ENCODE measurements at places on chromosomes 12 and 14.

GRCh38 chr12:125386652-125387051 is 321.4 kb downstream of the AACS start:
- DNase-seq = no peak

DNA sequence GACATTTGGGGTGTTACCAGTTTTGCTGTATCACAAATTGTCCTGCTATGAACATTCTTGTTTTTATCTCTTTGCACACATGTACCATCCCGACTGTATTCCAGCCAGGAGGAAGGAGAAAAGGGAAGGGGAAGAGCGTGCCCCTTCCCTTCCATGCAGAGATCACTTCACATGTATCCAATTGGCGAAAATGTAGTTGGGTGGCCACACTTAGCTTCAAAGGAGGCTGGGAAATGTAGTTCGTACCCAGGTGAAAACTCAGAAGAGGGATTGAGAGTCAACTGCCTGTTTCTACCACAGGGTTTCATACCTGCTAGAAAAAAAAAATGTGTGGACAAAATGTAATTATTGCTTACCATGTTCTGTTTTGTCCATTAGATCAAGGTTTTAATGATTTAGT is 189.1 kb upstream of the PELI2 start:
- DNase-seq = no peak

- no peak for DNase-seq
Observed at GRCh38 chr14:68878908-68879307, 86.0 kb upstream of the ZFP36L1 start.

GRCh38 chr14:51604073-51604472 is 47.6 kb upstream of the FRMD6 start:
- DNase-seq = no peak

DNA sequence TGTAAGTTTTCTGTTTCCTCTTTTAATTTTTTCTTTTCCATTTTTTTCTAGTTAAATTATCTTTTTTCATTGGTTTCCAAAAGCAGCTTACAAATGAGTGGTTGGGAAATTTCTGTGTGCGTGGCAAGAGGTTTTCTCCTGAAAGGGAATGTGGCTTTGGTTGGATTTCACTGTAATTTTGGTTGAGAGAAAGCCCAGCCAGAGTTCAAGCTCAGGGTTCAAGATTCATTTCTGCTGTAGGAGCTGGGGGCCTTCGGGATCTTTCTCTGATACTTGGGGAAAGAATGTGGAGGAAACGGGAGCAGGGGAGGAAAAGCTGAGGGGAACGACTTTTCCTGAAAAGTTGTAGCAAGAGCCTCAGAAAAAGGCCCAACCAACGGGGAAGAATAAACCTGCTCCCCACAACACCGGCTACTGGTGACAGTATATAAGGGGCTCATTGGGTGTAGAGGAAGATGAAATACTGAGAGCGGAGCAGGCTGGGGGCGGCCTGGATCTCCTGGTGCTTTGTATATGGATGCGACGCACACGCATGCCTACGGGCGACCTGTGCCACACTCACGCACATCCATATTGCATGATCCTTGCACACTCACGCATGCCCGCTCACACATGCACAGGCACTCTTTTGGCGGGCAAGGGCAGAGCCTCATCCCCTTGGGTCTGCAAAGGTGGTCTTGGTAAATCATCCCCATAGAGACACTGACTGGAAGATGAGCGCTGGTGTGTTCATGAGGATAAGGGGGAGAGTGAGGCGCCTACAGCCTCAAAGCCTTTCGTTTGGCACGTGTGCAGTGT is 1.9 kb downstream of the HOXC10 start:
- DNase-seq = no peak

- DNase-seq = no peak
Observed at GRCh38 chr12:46147144-46147543, 121.7 kb downstream of the SLC38A1 start.

DNA sequence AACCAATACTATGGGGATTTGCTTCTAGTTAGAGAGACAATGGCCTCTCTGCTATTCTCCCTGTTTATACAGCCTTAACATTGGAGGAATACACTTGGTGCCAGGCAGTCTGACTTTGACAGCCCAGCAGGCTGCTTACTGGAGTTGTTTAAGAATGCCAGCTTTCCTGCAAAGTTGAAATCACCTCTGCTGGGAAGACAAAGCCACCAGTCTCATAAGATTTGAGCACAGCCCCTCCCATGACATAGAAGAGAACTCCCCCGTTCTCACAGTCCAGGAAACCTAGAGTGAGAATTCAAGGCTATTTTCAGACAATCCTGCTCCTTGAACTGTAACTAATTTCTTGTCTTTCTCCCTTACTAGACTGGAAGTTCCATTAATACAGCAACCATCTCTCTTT is 21.1 kb upstream of the CATSPERB start:
- DNase-seq = no peak

- DNase-seq = no peak
Observed at GRCh38 chr14:63777024-63777423, 49.2 kb upstream of the SGPP1 start.

- DNase-seq = no peak
Observed at GRCh38 chr14:68638141-68638999, 154.5 kb downstream of the ZFP36L1 start.

- no peak for DNase-seq
Observed at GRCh38 chr12:19894050-19894449, 454.8 kb downstream of the AEBP2 start.

- no peak for DNase-seq
Observed at GRCh38 chr12:130196827-130197226, 34.6 kb downstream of the FZD10 start.

GRCh38 chr12:65695113-65695865 is 129.0 kb upstream of the HMGA2 start:
- DNase-seq = no peak

DNA sequence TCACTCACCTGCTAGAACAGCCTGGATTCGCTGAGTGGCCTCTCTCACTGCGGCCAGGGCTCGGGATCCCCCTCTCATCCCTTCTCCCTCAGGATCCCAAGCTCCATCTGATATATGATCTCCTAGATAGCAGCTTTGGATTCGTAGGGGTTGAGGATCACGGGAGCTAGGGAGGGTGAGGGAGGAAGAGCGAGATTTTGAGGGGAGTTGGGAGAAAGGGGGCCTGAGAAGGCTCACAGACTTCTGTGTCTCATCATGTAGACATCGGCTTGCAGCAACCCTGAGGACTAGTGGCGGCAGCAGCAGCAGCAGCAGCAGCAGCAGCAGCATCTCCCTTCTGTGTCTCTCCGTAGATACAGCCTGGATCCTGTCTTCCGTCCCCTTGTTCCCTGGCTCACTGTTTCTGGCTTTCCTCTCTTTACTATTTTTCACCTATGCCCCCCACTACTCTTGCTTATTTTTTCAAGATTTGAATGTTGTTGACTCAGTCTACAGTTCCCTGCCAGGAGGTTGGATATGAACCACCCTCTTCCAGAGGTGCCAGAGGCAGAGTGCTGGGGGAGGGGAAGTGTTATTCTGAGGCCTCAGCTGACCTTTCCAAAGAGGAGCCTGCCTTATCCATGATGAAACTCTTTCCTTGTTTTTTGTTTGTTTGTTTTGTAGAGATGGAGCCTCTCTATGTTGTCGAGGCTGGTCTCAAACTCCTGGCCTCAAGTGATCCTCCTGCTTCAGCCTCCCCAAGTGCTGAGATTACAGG is at the start of gene CIROP:
Gene CIROP (minus strand): TSS at position 399 of the 757 bp plus-strand sequence. CDS start 69 bp downstream, at position 330.
- DNase-seq = no peak

GRCh38 chr14:96623676-96624484 is 121.7 kb downstream of the PAPOLA start:
- DNase-seq = no peak

DNA sequence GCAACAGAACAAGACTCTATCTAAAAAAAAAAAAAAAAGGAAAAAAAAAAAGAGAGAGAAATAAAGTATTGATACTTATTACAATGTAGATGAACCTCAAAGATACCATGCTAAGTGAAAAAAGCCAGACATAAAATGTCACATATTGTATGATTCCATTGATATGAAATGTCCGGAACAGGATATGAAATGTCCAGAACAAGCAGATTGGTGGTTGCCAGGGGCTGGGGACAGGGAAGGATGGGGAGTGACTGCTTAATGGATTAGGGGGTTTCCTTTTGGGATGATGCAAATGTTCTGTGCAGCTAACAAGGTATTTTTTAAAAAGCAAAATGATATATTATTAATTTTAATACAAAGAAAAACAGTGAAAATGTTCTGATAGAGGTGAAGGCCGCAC is 5.0 kb downstream of the HVCN1 start:
- DNase-seq = no peak

DNA sequence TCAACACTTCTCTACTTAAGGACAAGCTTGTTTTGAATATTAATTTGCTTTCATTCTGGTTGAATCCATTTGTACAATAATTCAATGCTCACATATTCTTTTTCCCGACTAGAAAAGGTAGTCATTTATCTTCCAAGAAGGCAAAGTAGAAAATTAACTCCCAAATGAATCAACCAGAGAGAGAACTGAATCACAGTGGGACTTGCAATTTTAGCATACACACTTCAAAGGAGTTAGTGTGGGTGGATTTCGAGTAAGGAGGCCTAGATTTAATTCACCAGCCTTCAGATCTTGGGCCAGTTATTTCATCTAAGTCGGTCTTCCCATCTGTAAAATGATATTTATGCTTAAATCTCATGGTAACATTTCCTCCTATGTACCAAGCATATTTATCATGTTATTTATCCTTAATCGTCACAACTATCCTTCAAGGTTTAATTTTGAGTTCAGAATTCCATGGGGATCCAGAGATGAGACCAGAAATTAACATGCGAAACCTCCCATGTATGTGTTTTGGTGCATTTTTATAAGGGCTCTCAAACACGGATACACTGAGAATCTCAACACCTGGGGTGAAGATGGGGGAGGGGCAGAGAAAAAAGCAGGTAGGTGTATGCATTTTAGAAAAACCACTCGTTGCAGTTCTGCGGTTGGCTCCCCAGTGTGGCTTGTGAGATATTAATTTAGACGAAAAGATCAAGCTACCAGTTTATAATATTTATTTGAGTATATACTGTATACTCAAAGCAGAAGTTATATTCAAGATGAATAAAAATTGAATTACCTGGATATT is 38.9 kb upstream of the IL22 start:
- DNase-seq = no peak

DNA sequence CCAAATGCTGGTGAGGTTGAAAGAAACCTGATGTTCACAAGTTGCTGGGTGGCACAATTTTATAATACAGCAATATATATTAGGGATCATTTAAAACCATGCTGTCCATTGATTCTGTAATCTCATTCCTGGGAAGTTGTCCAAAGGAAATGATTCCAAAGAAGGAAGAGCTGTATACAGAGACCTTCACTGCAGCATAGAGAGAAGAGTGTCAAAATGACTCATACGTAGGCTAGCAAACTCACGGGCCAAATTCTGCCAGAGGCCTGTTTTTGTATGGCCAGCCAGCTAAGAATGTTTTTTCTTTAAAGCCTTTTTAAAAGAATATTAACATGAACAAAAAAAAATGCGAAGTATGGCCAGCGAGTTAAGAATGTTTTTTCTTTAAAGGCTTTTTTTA is 69.2 kb upstream of the MED13L start:
- no peak for DNase-seq

DNA sequence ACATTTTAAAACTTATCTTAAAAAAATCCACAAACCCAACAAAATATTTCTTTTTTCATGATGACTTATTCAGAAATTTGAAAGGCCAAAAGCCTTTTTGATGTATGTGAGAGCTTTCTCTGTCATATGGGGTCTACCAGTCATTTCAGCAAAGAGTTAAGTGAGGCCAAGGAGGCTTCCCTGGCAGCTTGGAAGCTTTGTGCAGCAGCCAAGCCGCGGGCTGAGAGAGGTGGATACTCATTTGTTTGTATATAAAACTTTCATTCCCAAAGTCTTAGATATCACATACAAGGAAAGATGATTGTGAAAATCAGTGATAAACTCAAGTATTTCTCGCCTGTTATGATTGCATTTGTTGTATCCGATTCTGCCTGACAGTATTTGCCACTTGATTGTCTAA is 48.5 kb upstream of the RNU6-8 start:
- no peak for DNase-seq

DNA sequence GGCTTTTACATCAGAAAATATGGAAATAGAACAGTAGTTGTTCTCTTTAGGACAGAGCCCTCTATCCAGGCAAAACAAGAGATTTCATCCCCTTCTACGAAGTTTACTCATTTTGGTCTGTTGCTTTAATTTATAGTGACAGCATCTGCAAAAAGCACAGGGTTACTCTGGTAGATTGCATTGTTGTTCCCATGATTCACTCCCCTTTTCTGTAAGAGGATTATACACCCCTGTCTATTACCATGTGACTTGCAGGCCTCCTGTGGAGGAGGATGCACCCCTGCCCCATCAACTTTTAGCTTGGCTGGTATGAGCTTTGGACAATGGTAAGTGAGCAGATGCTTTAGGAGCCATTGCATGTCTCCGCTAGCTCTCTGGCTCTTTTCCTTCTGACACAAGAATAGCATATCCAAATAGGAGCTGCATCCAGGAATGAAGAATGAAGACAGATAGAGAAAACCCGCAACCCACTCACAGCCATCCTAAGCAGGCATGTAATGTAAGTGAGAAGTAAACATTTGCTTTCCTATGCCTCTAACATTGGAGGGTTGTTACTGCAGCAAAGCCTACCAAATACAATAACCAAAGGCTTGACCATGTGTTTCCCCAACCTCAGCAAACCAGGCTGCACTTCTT is 304.2 kb downstream of the AKAP6 start:
- no peak for DNase-seq

GRCh38 chr14:89473989-89474388 is 57.0 kb upstream of the FOXN3 start:
- DNase-seq = no peak

- no peak for DNase-seq
Observed at GRCh38 chr14:97137705-97138104, 340.5 kb downstream of the VRK1 start.

GRCh38 chr12:25264114-25264513 is 13.4 kb upstream of the KRAS start:
- peak; percentile 60 for DNase-seq

GRCh38 chr12:11638315-11638916 is 11.1 kb upstream of the ETV6 start:
- no peak for DNase-seq

DNA sequence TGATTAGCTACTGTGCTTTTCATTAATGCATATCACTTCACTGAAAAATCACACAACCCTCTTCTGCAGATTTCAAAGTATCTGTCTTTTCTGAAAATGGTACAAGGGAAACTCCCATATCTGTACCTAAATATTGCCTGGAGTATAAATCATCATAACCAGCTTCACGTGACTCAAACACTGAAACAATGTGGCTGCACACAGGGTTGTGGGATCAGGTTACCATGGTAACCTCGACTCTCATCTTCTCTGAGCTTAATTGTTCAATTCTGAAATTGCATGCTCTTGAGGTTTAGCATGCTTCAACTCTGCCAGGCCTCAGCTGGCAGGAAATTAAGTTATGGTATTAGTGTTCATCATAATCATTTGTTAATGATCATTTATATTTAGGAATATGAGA is 77.5 kb upstream of the CPSF6 start:
- DNase-seq = no peak
